ENCODE measurements at places on chromosomes 4 and X. TPM values are rescaled to one million over a fixed set of nuclear protein-coding genes. Genes with fewer than 3 reads are reported as not detected.

- DNase-seq = no peak
- peak overlapping the region; percentile 44 for H3K4me3 ChIP-seq
- peaks cover 33% of the 10 kb centered on the region for H3K27me3 ChIP-seq
- H3K36me3 ChIP-seq = no peaks in the 10 kb centered on the region
- peak overlapping the region; percentile 42 for H3K27ac ChIP-seq
- H3K4me1 ChIP-seq = no peaks in the 10 kb centered on the region
These were observed 542 bp downstream of the RNF150 start for GRCh38 chr4:141132709-141133145.

GRCh38 chr4:17448689-17449088 is 63.2 kb downstream of the QDPR start:
- no peak overlapping the region for H3K27ac ChIP-seq
- H3K4me3 ChIP-seq = no peak overlapping the region
- H3K36me3 ChIP-seq = no peaks in the 10 kb centered on the region
- no peak for DNase-seq
- no peaks in the 10 kb centered on the region for H3K27me3 ChIP-seq

GRCh38 chrX:74536152-74536831 is 78.1 kb downstream of the RLIM start:
- H3K27me3 ChIP-seq = no peaks in the 10 kb centered on the region
- H3K4me3 ChIP-seq = peak overlapping the region; percentile 49
- H3K4me1 ChIP-seq = peaks cover 3% of the 10 kb centered on the region
- H3K27ac ChIP-seq = peak overlapping the region; percentile 95
- H3K36me3 ChIP-seq = no peaks in the 10 kb centered on the region
- DNase-seq = peak; percentile 55

DNA sequence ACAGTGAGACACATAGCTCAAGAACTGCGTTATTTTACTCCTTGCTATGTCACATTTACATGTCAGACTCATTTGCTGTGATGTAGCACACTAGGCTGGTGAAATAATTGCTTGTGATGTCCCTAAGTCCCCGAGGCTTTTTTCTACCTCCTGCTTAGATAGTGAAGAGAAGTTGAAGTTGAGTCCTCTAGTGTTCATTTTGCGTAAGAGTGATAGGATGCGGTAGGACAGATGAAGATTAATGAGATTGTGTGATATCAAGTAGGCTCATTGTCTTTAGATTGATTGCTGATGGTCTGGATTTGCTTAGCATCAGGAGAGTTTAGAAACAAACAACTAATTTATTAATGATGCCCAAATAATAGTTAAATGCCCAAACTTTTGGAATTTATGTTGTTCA is 173.6 kb upstream of the NUDT6 start:
- H3K27me3 ChIP-seq = no peaks in the 10 kb centered on the region
- H3K36me3 ChIP-seq = peaks cover under 1% of the 10 kb centered on the region
- no peaks in the 10 kb centered on the region for H3K4me1 ChIP-seq
- H3K4me3 ChIP-seq = no peak overlapping the region
- H3K27ac ChIP-seq = no peak overlapping the region

Gene ADAM29
- polyA plus RNA-seq = not detected

DNA sequence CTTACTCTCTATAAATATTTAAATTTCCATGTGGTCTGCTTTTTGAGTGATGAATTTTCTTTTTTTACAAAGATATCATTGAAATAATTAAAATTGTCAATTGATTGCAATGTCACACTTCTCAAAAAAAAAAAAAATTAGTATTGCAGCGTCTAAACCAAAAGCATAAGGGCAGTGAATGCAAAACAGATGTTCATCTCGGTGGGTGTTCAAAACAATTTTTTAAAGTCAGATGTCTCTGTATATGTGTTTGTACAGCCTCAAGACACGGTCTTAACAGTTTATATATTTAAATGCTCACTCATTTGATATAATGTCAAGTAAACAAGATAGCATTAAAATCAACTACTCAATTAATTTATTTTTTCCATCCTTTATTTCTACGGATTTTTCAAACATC is 52.3 kb downstream of the PALLD start:
- no peaks in the 10 kb centered on the region for H3K4me1 ChIP-seq
- no peaks in the 10 kb centered on the region for H3K27me3 ChIP-seq
- DNase-seq = no peak
- no peak overlapping the region for H3K4me3 ChIP-seq
- H3K27ac ChIP-seq = no peak overlapping the region

Gene USP17L28
- polyA plus RNA-seq = not detected

GRCh38 chr4:122798101-122798500 is 28.5 kb upstream of the FGF2 start:
- H3K4me1 ChIP-seq = no peaks in the 10 kb centered on the region
- H3K36me3 ChIP-seq = no peaks in the 10 kb centered on the region
- DNase-seq = peak; percentile 48
- no peak overlapping the region for H3K4me3 ChIP-seq

GRCh38 chr4:137635108-137635507 is 102.8 kb upstream of the PCDH18 start:
- no peaks in the 10 kb centered on the region for H3K27me3 ChIP-seq
- no peak for DNase-seq
- no peak overlapping the region for H3K27ac ChIP-seq
- H3K4me3 ChIP-seq = no peak overlapping the region

DNA sequence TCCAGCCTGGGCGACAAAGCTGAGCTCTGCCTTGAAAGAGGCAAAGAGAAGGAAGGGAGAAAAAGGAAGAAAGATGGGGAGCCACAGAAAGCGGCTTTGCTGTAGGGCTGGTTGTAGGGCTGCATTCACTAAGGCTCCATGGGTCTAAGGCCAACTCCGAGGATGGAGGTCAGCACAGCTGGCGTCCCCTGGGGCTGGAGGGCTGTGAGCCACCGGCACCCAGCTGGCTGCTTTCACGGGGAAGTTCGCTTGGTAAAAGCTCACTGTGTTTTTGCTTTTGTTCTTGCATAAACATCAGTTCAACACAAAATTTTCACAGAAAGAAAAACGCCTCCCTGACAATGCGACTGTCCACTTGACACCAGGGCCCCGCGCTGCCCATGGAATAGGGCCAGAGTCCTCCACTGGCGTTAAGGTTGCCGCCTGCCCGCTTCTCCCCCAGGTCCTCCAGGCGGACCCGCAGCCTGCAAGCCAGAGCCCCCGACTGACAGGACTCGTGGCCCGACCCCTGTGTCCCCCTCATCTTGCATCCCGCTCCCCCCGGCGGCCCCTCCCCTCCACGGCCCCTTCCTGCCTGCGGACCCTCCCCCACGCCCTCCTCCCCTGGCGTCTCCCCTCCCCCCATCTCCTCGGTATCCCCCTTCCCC is 1.1 kb downstream of the RNF212 start:
- no peaks in the 10 kb centered on the region for H3K36me3 ChIP-seq
- H3K27me3 ChIP-seq = no peaks in the 10 kb centered on the region

GRCh38 chr4:103757631-103758030 is 37.8 kb upstream of the TACR3 start:
- H3K4me3 ChIP-seq = no peak overlapping the region
- no peaks in the 10 kb centered on the region for H3K36me3 ChIP-seq
- H3K27me3 ChIP-seq = no peaks in the 10 kb centered on the region
- no peaks in the 10 kb centered on the region for H3K4me1 ChIP-seq

GRCh38 chrX:1178580-1179057 is 33.8 kb downstream of the CRLF2 start:
- no peaks in the 10 kb centered on the region for H3K36me3 ChIP-seq
- no peaks in the 10 kb centered on the region for H3K4me1 ChIP-seq
- no peak overlapping the region for H3K4me3 ChIP-seq
- no peak for DNase-seq

Gene SCRG1
- 0.43 TPM for polyA plus RNA-seq

Gene CHST7
- 3.8 TPM for polyA plus RNA-seq

Gene FGFR3
- 35.8 TPM for polyA plus RNA-seq

DNA sequence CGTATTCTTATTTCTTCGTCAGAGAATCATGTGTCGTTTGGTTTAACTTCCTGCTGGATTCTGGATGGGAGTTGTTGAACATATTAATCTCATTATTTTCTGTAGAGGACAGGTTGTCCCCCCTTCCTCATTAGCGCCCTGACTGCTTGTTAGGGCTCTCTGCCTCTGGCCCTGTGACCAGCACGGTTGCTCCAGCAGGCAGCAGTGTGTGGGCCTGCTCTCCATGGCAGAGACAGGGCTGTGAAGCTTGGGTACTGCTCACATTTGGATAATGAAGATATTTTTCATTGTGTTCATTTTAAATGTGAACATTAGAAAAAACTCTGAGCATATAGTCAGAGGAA is 102.7 kb downstream of the KLHL8 start:
- no peaks in the 10 kb centered on the region for H3K27me3 ChIP-seq
- no peaks in the 10 kb centered on the region for H3K4me1 ChIP-seq
- no peak overlapping the region for H3K27ac ChIP-seq
- H3K36me3 ChIP-seq = peaks cover 17% of the 10 kb centered on the region
- no peak for DNase-seq
- H3K4me3 ChIP-seq = no peak overlapping the region

Gene ANXA3
- polyA plus RNA-seq = 96.6 TPM

DNA sequence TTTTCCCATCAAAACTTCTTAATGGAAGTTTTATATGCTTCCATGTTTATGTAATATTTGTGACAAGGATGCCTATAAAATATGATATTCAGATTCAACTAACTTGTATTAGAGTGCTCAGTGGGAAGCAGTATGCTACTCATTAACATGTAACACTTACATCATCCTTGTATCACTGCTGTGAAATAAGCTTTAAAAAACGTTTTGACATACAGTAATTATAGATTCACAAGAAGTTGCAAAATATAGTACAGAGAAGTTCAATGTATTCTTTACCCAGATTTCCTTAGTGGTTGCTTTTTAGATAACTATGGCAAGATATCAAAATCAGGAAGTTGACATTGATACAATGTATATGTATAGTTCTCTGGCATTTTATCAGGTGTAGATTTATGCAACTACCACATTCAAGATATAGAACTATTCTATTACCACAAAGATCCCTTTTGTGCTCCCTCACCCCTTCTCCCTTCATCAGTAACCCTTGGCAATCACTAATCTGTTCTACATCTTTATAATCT is 56.3 kb downstream of the DTHD1 start:
- H3K4me3 ChIP-seq = no peak overlapping the region
- no peak overlapping the region for H3K27ac ChIP-seq
- no peaks in the 10 kb centered on the region for H3K27me3 ChIP-seq

GRCh38 chr4:181687116-181687515 is 556.1 kb upstream of the TENM3 start:
- H3K36me3 ChIP-seq = no peaks in the 10 kb centered on the region
- no peaks in the 10 kb centered on the region for H3K27me3 ChIP-seq
- no peak overlapping the region for H3K27ac ChIP-seq

DNA sequence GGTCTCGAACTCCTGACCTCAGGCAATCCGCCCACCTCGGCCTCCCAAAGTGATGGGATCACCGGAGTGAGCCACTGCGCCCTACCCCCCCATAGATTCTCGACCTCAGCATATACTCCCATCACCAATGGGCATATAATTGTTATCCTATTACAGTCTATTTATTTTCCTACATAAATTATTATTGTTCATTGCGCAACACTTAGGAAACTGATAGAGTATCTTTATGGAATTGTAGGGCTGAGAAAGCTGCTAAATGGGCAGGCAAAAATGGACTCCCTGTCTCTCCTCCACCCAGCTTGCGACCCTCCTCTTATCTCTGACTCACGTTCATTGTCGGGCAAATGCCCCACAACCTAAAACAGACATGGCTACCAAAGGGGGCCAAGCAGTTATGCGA is 1.0 kb downstream of the ERVMER34-1 start:
- no peak overlapping the region for H3K4me3 ChIP-seq
- H3K27me3 ChIP-seq = peaks cover 8% of the 10 kb centered on the region
- no peaks in the 10 kb centered on the region for H3K36me3 ChIP-seq
- peaks cover 3% of the 10 kb centered on the region for H3K4me1 ChIP-seq
- H3K27ac ChIP-seq = no peak overlapping the region

- H3K36me3 ChIP-seq = peaks cover 73% of the 10 kb centered on the region
- H3K4me1 ChIP-seq = no peaks in the 10 kb centered on the region
- no peak overlapping the region for H3K4me3 ChIP-seq
- DNase-seq = peak; percentile 39
- no peak overlapping the region for H3K27ac ChIP-seq
These were observed 37.4 kb upstream of the SPON2 start for GRCh38 chr4:1209821-1210220.

Gene UGT2B10
- polyA plus RNA-seq = not detected

DNA sequence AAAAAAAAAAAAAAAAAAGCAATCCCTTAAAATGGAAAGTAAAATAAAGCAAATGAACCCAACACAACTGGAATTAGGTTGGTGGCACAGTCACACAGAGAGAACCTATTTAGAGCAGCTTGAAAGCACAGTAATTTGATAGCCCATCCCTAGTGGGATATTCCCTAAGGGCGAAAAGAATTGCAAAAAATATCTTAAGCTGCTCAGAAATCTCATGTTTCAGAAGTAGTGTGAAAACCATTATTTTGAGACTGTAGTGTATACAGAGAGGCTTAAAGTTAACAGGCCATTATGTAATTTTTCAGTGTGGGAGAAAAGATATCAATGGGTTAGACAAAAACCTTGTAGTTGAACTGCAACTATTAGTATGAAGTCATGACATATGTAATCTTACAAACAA is 40.0 kb upstream of the DHX15 start:
- no peaks in the 10 kb centered on the region for H3K4me1 ChIP-seq
- H3K27ac ChIP-seq = no peak overlapping the region
- H3K36me3 ChIP-seq = no peaks in the 10 kb centered on the region
- H3K27me3 ChIP-seq = no peaks in the 10 kb centered on the region
- no peak for DNase-seq

Gene PTPN13
- 18.2 TPM for polyA plus RNA-seq

GRCh38 chr4:139718833-139719232 is 53.2 kb downstream of the MGST2 start:
- no peak for DNase-seq
- no peaks in the 10 kb centered on the region for H3K4me1 ChIP-seq
- no peaks in the 10 kb centered on the region for H3K36me3 ChIP-seq

Gene ANAPC4
- polyA plus RNA-seq = 37.8 TPM

DNA sequence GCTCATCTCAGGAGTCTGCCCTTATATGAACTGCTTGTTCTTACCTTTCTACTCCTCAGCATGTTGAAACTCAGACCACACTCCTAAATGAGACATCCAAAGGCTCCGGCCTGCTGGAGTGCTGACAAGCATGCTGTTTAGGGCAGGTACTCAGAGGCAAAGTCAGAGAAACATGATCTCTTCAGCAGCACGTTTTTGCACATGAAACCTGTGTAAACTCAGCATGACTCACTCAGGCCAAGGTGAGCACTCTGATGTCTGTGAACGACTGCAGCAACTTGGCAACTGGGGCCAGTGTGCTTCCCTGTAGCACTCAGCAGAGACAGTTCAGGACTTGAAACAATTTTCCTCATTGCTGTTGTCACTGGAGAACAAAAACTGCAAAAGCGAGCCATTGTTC is 109.6 kb downstream of the PACRGL start:
- H3K27ac ChIP-seq = no peak overlapping the region
- H3K4me3 ChIP-seq = no peak overlapping the region
- no peaks in the 10 kb centered on the region for H3K36me3 ChIP-seq
- H3K27me3 ChIP-seq = no peaks in the 10 kb centered on the region
- no peaks in the 10 kb centered on the region for H3K4me1 ChIP-seq

Gene NOP14
- 10.0 TPM for polyA plus RNA-seq

Gene NPNT
- 83.8 TPM for polyA plus RNA-seq

- H3K4me3 ChIP-seq = no peak overlapping the region
- no peaks in the 10 kb centered on the region for H3K27me3 ChIP-seq
- H3K36me3 ChIP-seq = no peaks in the 10 kb centered on the region
These were observed 255.1 kb upstream of the LDB2 start for GRCh38 chr4:17153572-17153971.

GRCh38 chr4:99853999-99854398 is 37.4 kb downstream of the DAPP1 start:
- H3K27ac ChIP-seq = no peak overlapping the region
- H3K4me1 ChIP-seq = no peaks in the 10 kb centered on the region
- H3K27me3 ChIP-seq = no peaks in the 10 kb centered on the region
- no peak for DNase-seq
- H3K36me3 ChIP-seq = no peaks in the 10 kb centered on the region
